ENCODE measurements at places on chromosomes 1 and 21.

- DNase-seq, result peak; percentile 91
Measured at GRCh38 chr1:16055613-16056520, 12.3 kb downstream of the CLCNKB start.

- no peak for DNase-seq
Measured at GRCh38 chr21:28882345-28882744, 110.3 kb downstream of the LTN1 start.

DNA sequence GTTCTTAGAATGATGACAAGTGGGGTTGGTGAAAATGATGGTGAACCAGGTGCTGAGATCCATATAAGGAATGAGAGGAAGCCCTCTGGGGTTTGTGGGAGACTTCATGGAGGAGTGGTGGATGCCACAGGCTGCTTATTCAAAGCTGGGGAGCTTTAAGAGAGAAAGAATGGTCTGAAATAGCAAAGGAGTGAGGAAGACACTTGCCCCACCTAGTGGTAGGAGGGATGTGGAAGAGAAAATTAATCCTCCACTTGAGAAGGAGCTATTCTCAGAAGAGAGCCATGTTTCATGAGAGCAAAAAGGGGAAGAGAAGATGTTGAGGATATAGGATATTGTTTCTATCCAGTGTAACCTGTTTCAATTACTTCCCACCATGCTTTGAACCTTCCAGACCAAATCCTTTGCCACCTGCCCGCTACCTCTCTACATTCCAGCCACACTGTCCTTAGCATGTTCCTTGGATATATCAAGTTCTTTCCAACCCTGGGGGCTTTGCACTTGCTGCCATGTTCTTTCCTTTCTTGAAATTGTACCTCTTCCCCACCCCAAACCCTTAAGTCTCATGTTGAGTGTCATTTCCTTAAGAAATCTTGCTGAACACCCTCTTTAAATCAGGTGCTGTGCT lies 19.6 kb upstream of the ZNF648 start:
- peak; percentile 31 for DNase-seq

DNA sequence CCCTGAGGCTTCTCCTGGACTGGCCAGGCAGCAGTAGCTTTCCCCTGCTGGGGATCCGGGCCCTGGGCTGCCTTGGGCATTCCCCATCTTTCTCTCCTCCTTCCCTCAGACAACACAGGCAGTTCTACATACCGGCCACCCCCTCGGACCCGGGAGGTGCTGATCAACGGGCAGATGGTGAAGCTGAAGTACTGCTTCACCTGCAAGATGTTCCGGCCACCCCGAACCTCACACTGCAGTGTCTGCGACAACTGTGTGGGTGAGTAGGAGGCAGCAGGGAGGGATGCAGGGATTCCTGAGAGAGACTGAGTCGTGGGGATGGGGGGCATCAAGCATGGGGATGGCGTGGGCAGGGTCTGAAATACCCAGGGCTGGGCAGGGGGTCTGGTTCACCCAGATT lies 14.4 kb upstream of the SFN start:
- no peak for DNase-seq

- DNase-seq, result no peak
Measured at GRCh38 chr21:42777064-42777756, 102.1 kb downstream of the WDR4 start.

DNA sequence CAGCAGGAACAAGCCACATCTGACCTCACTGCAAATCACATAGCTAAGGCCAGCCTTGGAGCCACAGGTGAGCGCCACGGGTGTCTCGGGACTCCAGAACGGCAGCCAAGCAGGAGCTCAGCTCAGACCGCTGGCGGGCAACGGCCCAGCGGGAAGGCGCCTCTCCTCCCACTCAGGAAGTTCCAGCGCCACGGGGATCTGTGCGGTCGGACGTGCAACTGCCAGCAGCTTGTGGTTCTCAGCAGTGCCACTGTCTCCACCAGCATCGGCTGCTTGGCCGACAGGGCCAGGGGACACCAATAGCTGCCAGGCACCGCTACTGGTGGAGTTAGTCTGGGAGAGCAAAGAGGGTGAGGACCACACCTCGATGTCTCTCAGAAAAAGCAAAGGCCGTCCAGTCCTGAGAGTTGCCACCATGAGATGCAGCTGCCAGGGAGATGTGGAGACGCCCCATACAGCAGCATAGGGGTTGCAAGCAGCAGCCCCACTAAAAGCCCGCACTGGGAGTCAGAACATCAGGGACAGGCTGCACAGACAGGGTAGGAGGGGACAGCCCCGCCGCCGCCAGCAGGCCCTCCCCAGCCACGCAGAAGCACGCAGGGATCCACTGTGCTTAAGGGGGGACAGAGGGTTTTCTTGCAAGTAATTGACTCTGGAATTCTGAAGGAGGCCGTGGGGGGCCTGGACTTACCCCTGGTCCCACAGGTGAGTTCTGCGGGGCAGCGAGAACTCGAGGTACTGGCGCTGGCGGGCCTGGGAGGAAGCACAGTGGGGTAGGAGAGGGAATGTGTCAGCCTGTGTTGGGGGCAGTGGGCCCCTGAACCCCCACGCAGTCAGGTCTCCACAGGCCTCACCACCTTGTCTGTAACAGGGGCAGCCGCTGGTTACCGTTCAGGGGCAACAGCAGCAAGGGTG lies 83.5 kb downstream of the NPHP4 start:
- no peak for DNase-seq

DNA sequence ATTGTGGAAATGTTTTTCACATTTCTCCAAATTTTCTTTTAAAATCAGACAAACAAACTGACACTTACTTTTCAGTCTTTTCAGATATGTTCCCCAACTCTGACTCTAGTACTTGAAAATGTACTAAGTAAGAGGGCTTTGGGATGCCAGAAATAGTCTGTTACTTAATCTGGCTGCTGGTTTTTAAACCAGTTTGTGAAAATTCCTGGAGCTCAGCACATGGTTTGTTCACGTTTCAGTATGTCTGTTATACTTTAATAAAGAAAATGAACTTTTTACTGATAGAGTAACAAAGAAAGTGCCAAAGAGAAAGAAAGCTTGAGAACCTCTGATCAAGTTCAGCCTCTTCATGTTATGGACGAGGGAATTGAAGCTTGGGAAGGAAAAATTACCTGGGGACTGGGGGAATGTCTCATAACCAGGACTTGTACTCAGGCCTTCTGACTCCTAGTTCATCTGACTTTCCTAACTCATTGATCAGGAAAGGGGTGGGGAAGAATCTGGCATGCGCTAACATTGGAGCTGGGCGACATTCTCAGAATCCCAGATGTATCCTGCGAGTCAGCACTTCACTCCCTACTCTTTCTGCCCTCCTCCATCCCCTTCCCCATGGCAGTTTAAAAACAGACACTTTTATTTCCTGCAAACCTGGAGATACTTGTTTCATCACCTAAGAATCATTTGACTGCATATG lies 30.8 kb upstream of the DNAJC6 start:
- no peak for DNase-seq

- DNase-seq, result no peak
Measured at GRCh38 chr1:118786454-118787155, 201.5 kb downstream of the TBX15 start.

- no peak for DNase-seq
Measured at GRCh38 chr1:184559117-184559713, 172.4 kb downstream of the C1orf21 start.

DNA sequence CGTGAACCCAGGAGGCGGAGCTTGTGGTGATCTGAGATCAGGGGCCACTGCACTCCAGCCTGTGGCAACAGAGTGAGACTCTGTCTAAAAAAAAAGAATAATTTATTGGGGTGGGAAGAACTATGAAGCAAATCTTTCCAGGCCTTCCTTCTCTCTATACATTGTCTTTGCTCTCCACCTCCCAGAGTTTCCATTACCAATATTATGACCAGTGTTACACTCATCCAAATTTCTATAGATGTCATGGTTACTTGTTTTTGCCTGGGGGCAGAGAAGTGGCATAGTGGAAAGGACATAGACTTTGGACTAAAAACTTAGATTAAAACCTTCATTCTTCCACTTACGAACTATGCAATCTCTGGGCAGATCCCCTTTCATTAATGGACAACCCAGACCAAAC lies 10.1 kb downstream of the FASLG start:
- no peak for DNase-seq

DNA sequence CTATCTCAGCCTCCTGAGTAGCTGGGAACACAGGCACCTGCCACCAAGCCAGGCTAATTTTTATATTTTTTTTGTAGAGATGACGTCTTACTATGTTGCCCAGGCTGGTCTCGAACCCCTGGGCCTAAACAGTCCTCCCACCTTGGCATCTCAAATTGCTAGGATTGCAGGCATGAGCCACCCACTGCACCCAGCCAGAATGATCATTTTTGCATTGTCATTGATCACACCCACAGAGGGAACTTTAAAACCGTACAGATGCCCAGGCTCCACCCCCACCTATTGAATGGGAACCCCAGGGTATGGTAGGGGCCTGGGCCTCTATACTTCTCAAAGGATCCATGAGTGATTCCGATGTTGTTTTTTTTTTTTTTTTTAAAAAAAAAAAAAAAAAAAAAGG lies 36.7 kb downstream of the ETNK2 start:
- DNase-seq, result no peak

DNA sequence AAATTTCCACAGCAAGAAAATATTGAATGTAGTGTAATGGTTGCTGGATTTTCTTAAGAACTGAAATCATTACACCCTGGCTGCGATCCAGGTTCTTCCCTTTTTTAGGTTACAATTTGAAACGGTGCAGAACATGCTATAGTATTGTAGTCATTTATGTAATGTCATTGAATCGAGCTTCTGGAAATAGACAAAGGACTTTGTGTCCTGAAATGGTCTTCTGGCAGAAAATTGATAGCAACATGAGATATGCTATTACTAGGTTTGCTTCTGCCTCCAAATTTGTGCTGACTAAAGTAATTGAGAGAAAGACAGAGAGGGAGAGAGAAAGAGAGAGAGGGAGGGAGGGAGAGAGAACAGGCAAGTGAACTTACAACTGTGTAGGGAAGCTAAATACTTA lies 146.2 kb upstream of the NFIA start:
- DNase-seq, result no peak

DNA sequence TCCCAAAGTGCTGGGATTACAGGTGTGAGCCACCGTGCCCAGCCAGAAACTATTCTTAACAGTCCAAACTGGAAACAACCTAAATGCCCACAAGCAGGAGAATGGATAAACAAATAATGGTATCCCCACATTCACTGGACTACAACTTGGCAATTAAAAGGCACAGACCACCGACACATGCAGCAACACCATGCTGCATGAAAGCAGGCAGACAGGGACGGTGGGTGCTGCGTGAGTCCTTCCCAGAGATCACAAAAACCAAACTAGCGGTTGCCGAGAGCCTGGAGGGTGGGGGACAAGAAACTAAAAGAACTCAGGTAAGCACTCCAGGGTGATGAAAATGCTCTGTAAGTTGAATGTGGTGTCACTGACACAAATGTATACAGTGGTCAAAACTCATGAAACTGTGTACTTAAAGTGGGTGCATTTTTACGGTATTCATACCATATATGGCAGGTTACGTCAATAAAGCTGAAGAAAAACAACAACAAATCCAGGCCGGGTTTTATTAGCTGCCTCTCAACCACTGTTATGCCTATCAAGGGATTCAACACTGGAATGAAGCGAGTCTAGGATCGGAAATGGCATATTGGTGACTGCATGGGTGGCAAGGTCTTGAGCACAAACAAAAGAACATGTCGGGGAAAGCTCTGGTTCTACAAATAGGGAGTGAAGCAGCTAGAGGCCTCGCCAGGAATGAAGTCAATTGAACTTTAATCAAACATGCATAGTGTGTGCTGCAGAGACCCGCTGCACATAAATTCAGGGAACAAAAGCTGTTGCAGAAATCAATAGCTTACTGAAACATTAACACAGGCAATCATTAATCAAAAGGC lies 52.4 kb downstream of the SLC45A1 start:
- DNase-seq, result no peak

DNA sequence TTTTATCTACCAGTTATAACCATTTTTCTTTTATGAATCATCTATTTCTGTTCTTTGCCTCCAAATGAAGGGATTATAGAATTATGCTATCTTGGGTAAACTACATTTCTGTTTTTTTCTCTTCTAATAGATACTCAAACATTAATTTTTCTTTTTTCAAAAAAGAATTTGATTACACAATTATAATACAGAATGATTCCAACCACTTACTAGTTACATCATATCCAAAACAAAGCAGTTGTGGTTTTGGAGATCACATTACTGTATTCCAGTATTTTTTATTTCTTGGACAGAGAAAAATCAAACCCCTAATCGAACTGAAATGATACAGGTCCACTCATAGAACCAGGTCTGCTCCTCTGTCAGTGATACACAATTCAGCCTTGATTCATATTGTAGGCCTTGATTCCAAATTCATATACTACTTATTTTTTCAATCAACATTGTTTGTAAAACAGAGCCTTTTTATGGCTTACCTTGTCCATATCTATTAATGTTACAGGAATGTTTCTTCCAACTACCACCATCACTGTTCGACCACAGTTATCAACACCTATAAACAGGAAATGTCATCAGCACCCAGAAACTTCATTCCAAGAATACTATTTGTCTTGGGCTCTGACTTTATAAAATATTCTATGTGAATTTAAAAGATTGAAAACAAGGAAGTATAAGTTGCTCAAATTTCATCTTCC lies 43.2 kb downstream of the GDAP2 start:
- no peak for DNase-seq

- peak; percentile 32 for DNase-seq
Measured at GRCh38 chr1:145962157-145963102, 1.9 kb downstream of the ANKRD34A start.

DNA sequence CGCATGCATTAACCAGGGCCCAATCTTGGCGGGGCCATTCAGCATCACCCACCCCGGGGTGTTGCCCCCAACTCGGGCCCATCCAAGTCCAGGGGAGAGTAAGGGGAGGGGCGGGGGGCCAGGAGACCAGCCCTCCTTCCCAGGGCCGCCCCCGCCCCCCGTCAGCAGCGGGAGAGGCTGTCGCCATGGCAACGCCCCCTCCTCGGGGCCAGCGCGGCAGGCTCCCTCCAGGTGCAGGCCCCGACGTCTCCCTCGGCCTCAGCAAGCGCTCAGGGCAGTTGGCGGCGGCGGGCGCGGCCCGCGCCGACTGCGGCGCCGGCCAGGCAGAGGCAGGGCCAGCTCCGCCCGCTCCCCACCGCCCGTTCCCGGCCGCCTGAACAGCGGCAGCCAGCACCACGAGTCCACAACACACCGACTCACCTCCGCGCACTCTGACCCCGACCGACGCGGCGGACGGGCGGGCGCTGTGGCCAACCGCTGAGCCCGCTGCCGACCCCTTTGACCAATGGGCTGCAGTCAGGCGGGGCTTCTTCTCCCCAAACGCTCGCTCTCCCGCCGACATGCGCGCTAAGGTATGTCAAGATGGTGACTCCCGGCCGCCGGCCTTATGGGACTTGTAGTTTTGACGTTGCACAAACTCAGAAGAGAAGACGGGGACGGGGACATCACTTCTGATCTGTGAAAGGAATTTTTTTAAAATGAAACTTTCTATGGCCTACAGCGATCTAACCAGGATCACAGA lies at the start of gene ERI3:
Gene ERI3, minus strand, starts transcription at position 418 of the 742 bp plus-strand sequence. Its CDS starts 231 bp downstream, at position 187.
- peak; percentile 97 for DNase-seq

All from activated T-cell treated with anti-CD3 and anti-CD28 coated beads, Interleukin-2, amount 50 U/mL, for 72 hours (primary cell).